ENCODE measurements at places on chromosomes 3 and 15. TPM values are rescaled to one million over a fixed set of nuclear protein-coding genes. Genes with fewer than 3 reads are reported as not detected.

The GABRR3 gene
- total RNA-seq = not detected

The ATP8B4 gene
- 15.1 TPM for total RNA-seq

The STAB1 gene
- 363 TPM for total RNA-seq

The C3orf62 gene
- 0.43 TPM for total RNA-seq

The GOLGA8S gene
- total RNA-seq = not detected

The TRIM71 gene
- total RNA-seq = not detected

The TERC gene
- total RNA-seq = 260 TPM

GRCh38 chr15:58138106-58138505, at the start of gene AQP9:
Gene AQP9 (plus strand): TSS chr15:58138381. CDS start chr15:58138566, 185 bp downstream.
- H3K4me3 ChIP-seq = no peak within 1 kb of the TSS
- H3K36me3 ChIP-seq = no peaks in the 10 kb centered on the region
- no peaks in the 10 kb centered on the region for H3K4me1 ChIP-seq
- H3K27ac ChIP-seq = no peak within 1 kb of the TSS
- DNase-seq = no peak

GRCh38 chr15:31080591-31081014, 20.9 kb downstream of the TRPM1 start:
- no peak for DNase-seq
- no peaks in the 10 kb centered on the region for H3K36me3 ChIP-seq

- H3K4me3 ChIP-seq = no peak overlapping the region
- H3K36me3 ChIP-seq = no peaks in the 10 kb centered on the region
- H3K4me1 ChIP-seq = peaks cover 6% of the 10 kb centered on the region
- H3K27ac ChIP-seq = peak overlapping the region; percentile 63
- no peak for DNase-seq
- H3K27me3 ChIP-seq = no peaks in the 10 kb centered on the region
Measured at GRCh38 chr15:66884115-66884622, 181.2 kb upstream of the SMAD3 start.

- no peaks in the 10 kb centered on the region for H3K4me1 ChIP-seq
- peak overlapping the region; percentile 85 for H3K4me3 ChIP-seq
- H3K27me3 ChIP-seq = no peaks in the 10 kb centered on the region
Measured at GRCh38 chr3:126083511-126083912, 412 bp downstream of the SLC41A3 start.

DNA sequence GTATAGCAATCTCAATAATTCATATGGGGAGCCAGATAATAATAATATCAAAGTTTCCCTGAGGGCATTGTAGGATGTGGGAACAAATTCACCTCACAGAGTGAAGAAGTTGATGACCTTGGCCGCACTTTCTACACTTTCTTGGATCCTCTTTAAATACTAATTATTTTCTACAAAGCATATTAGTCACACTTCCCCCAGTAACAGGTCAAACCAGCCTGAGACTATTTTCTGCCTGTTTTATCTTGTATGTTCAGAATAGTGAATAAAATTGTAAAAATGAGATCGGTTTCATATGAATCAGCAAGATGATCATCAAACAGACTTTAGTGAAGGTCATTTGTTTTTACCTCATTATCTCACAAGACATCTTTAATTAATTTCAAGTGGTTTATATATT, 2.3 kb upstream of the OR5K3 start:
- no peak overlapping the region for H3K27ac ChIP-seq
- no peaks in the 10 kb centered on the region for H3K4me1 ChIP-seq
- no peaks in the 10 kb centered on the region for H3K27me3 ChIP-seq
- DNase-seq = no peak
- no peaks in the 10 kb centered on the region for H3K36me3 ChIP-seq

DNA sequence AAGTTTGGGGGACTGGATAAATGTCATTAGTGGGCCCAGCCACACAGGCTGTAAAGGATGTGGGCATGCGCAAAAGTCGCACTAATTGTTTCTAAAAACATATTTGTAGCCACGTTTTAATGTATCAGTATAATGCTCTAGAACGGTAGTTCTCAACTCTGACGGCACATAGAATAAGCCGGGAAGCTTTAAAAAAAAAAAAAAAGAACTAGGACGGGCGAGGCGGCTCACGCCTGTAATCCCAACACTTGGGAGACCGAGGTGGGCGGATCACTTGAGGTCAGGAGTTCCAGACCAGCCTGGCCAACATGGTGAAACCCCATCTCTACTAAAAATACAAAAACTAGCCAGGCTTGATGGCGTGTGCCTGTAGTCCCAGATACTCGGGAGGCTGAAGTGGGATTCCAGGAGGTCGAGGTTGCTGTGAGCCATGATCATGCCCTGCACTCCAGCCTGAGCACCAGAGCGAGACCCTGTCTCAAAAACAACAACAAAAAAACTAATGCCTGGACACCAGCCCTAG, 618 bp upstream of the MON1A start:
- no peaks in the 10 kb centered on the region for H3K36me3 ChIP-seq
- no peaks in the 10 kb centered on the region for H3K27me3 ChIP-seq
- peaks cover 10% of the 10 kb centered on the region for H3K4me1 ChIP-seq
- DNase-seq = no peak
- H3K4me3 ChIP-seq = peak overlapping the region; percentile 77

GRCh38 chr15:80485370-80486164, 81.4 kb downstream of the ARNT2 start:
- H3K27me3 ChIP-seq = no peaks in the 10 kb centered on the region
- no peak overlapping the region for H3K4me3 ChIP-seq
- H3K36me3 ChIP-seq = no peaks in the 10 kb centered on the region
- no peak overlapping the region for H3K27ac ChIP-seq

DNA sequence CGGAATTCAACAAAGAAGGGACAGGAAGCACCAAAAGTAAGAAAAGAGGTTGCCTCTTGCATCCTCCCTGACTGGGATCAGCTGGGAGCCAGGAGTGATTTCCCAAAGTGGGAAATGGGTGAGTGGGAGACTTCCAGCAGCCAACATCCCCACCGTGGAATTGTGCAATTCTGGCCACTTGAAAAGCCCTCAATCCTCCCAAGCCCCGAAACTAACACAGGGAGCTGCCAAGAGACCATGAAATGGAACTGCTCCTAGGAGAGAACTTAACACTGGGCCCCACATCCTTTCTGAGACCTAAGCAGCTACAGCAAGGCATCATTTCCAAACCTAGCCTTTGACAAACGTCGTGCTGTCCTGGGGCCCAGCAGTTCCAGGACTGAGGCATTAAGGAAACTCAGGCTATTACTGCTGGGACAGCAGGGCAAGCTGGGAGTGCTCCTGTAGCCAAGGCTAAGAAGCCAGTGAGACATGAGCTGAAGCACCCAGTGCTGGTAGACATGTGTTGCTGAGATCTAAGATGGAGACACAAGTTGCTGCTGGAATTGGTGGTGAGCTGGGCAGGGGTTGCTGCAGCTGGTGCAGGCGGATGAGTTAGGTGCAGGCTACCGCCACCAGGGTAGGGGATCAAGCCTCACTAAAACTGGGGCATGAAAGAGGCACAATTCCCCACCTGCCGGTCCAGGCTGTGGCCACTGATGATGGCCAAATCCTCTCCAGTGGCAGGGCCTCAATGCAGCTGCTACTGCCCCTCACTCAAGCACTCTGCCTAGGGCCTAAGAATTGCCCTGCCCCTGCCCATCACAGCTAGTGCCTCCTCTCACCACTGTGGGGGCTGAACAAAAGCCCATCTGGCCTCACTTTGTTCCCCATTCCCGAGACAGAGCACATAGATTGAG, 43.9 kb downstream of the ALDH1A2 start:
- no peaks in the 10 kb centered on the region for H3K4me1 ChIP-seq
- H3K27ac ChIP-seq = no peak overlapping the region
- H3K4me3 ChIP-seq = no peak overlapping the region
- no peaks in the 10 kb centered on the region for H3K27me3 ChIP-seq
- H3K36me3 ChIP-seq = no peaks in the 10 kb centered on the region

GRCh38 chr3:28151608-28152228, 89.7 kb upstream of the CMC1 start:
- no peaks in the 10 kb centered on the region for H3K4me1 ChIP-seq
- H3K27ac ChIP-seq = no peak overlapping the region
- H3K27me3 ChIP-seq = no peaks in the 10 kb centered on the region
- H3K4me3 ChIP-seq = peak overlapping the region; percentile 2
- no peaks in the 10 kb centered on the region for H3K36me3 ChIP-seq

GRCh38 chr3:108292905-108293328, 3.4 kb upstream of the HHLA2 start:
- H3K36me3 ChIP-seq = no peaks in the 10 kb centered on the region
- no peak overlapping the region for H3K27ac ChIP-seq
- no peaks in the 10 kb centered on the region for H3K27me3 ChIP-seq
- H3K4me1 ChIP-seq = no peaks in the 10 kb centered on the region
- no peak for DNase-seq
- H3K4me3 ChIP-seq = no peak overlapping the region

DNA sequence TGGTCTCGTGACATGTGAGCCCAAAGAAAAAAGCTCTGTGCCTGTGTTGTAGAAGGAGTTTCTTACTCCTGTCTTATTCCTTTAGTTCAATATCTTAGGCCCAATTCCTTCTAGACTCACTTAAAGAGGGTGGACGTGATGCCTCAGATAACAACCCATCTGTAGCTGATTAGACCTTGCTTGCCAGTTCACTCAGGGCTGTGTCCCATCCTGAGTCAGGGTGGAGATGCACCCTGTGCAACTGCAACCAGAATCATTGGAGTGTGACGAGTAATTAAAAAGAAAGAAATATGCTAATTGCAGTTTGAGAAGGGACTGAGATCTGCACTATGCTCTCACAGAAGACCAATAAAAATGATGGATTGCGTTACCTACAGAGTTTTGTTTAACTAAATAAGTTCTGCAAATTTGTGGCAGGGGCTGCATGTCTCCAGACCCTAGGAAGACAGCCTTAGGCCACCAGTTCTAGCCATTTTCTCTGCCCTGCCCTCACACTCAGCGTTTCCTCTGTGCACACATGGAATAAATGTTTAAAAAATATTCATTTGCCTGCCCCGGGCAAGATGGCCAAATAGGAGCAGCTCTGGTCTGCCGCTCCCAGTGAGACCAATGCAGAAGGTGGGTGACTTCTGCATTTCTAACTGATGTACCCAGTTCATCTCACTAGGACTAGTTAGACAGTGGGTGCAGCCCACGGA, 83.0 kb downstream of the MOBP start:
- no peak overlapping the region for H3K4me3 ChIP-seq
- no peaks in the 10 kb centered on the region for H3K27me3 ChIP-seq
- no peak for DNase-seq
- H3K36me3 ChIP-seq = no peaks in the 10 kb centered on the region
- H3K4me1 ChIP-seq = no peaks in the 10 kb centered on the region

GRCh38 chr3:127780536-127781400, 41.5 kb downstream of the MGLL start:
- no peak for DNase-seq
- peak overlapping the region; percentile 75 for H3K27ac ChIP-seq
- peaks cover 34% of the 10 kb centered on the region for H3K4me1 ChIP-seq
- H3K4me3 ChIP-seq = no peak overlapping the region

GRCh38 chr3:119420196-119420595, 43.2 kb downstream of the TMEM39A start:
- no peak overlapping the region for H3K4me3 ChIP-seq
- H3K4me1 ChIP-seq = no peaks in the 10 kb centered on the region
- no peak for DNase-seq
- H3K27me3 ChIP-seq = no peaks in the 10 kb centered on the region
- H3K27ac ChIP-seq = no peak overlapping the region

GRCh38 chr3:127120851-127121647, 71.9 kb upstream of the PRR23E start:
- no peaks in the 10 kb centered on the region for H3K27me3 ChIP-seq
- H3K27ac ChIP-seq = no peak overlapping the region
- no peak overlapping the region for H3K4me3 ChIP-seq
- peak; percentile 53 for DNase-seq

DNA sequence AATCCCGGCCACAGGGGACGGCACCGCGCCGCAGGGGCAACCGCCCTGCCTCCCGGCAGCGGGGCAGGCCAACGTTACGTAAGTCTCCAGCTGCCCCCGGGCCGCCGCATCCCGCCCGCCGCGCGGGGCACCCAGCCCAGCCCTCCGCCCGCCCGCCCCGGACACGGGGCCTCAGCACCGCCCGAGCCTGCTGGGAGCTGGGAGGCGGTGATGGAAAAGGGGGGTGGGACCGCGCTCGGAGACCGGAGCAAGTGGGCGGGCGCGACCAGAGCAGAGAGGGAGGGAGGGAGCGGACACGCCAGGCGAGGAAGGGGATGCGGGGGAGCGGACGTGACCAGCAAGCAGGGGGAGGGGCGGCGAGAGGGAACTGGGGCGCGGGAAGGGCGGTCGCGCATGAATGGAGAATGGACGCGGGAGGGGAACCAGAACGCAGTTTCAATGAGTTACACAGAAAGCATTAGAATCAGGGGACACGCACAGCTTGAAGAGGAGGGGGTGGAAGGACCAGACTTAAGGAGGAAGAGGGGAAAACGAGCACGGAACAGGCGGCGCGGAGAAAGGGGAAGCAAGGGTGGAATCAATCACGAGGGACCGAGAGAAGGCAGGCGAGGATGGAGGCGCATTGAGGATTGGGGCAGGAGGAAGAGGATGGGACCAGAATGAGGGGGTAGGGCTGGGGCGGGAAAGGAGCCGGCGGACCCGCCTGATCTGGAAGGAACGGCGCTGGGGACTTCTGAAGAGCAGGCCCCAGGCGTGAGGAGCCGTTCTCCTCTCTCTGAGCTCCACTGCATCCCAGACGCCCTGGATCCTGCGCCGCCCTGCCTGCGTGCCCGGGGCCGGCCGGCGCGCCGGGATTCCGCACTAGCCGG, 559 bp downstream of the PKM start:
- peak overlapping the region; percentile 100 for H3K27ac ChIP-seq
- H3K36me3 ChIP-seq = no peaks in the 10 kb centered on the region
- H3K4me3 ChIP-seq = peak overlapping the region; percentile 98
- no peaks in the 10 kb centered on the region for H3K27me3 ChIP-seq

- H3K4me1 ChIP-seq = no peaks in the 10 kb centered on the region
- no peak overlapping the region for H3K27ac ChIP-seq
- no peak overlapping the region for H3K4me3 ChIP-seq
- no peak for DNase-seq
- H3K27me3 ChIP-seq = no peaks in the 10 kb centered on the region
Measured at GRCh38 chr3:154758109-154758868, 321.8 kb upstream of the MME start.

- no peak overlapping the region for H3K4me3 ChIP-seq
- no peak overlapping the region for H3K27ac ChIP-seq
- H3K27me3 ChIP-seq = no peaks in the 10 kb centered on the region
Measured at GRCh38 chr3:134378384-134378783, 4.1 kb upstream of the AMOTL2 start.

DNA sequence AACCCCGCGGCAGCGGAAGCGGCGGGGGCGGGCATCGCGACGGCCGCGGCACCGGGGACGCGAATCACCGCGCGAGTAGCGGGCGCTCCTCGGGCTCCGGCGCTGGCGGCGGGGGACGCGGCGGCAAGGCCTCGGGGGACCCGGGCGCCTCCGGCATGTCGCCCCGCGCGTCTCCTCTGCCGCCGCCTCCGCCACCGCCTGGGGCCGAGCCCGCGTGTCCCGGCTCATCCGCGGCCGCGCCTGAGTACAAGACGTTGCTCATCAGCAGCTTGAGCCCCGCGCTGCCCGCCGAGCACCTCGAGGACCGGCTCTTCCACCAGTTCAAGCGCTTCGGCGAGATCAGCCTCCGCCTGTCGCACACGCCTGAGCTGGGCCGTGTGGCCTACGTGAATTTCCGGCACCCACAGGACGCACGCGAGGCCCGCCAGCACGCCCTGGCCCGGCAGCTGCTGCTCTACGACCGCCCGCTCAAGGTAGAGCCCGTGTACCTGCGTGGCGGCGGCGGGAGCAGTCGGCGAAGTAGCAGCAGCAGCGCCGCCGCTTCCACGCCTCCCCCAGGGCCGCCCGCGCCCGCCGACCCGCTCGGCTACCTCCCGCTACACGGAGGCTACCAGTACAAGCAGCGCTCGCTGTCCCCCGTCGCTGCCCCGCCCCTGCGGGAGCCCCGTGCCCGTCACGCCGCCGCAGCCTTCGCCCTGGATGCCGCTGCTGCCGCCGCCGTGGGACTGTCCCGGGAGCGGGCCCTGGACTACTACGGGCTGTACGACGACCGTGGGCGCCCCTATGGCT, 675 bp downstream of the RBM15B start:
- H3K27ac ChIP-seq = peak overlapping the region; percentile 89
- H3K36me3 ChIP-seq = peaks cover 65% of the 10 kb centered on the region
- H3K4me3 ChIP-seq = peak overlapping the region; percentile 86
- H3K4me1 ChIP-seq = peaks cover 14% of the 10 kb centered on the region
- DNase-seq = no peak
